Activated naive CD8-positive, alpha-beta T cell treated with anti-CD3 and anti-CD28 coated beads for 36 hours (primary cell): ENCODE measurements at places on chromosomes 6 and 20. TPM values are rescaled to one million over a fixed set of nuclear protein-coding genes. Genes with fewer than 3 reads are reported as not detected.

PTCRA gene
- not detected for total RNA-seq

DNA sequence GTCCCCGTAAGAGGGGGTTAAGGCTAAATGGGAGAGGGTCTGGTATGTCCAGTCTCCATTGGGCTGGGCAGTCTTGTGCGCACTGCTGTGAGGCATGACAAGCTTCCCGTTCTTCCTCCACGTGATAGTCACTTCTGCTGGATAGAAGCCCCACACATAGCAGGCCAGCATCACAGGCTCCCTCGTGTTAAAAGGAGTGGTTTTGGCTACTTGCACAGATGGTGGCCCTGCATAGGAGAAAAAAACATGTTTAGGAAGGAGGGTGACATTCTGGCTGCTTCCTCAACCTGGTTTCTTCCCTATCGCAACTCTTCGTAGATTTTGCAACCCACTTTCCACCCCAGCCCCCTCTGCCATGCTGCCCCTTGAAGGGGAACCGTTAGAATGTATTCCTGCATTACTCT lies 3.6 kb downstream of the HLA-DMB start:
- no peak for DNase-seq

DNA sequence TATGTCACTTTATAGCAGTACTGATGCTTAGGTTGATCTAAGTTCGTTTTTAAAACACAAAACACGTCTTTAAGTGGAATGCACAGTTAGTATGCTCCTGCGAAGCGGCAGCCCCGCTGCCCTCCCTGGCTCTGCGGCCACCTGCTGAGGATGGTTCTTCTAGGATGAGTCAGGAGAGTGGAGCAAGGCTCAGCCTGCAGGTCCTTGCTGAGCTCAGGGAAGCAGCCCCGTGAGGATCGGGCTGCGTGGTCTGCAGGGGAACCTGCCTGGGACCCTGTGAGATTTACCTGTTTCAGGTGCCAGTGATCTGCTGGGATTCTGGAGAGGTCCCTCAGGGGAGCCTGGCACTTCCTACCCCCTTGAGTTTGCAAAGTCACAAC lies 57.5 kb downstream of the SYNJ2 start:
- DNase-seq: no peak

DNA sequence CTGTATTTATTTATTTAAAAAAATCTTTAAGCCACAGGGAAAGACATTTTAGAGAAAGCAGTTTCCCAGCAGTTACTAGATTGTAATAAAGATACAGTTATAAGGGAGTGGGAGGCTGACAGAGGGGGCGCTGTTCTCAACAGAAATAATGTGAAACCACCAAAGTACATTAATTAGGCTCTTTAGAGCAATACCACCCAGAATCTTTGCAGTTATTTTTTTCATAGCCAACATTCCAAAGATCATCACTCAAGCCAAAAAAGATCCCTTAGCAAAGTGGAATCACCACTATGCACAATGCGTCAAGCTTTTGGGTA lies 331.3 kb upstream of the DEFB112 start:
- DNase-seq: no peak

- DNase-seq: no peak
Measured at GRCh38 chr6:31877125-31877650, 1.6 kb downstream of the SLC44A4 start.
